ENCODE measurements at places on chromosomes 16 and 17. TPM values are rescaled to one million over a fixed set of nuclear protein-coding genes. Genes with fewer than 3 reads are reported as not detected.
A peak's percentile ranks its signal among the peaks of the same experiment; 100 is the strongest.

The RASD1 gene
- total RNA-seq, result 74.4 TPM

The METRN gene
- total RNA-seq, result 29.8 TPM

The CMIP gene
- total RNA-seq, result 69.6 TPM

The C17orf50 gene
- total RNA-seq, result not detected

The SDK2 gene
- 3.3 TPM for total RNA-seq

The KCTD2 gene
- 14.5 TPM for total RNA-seq

The ASPA gene
- total RNA-seq, result 2.2 TPM

The IRF8 gene
- 70.7 TPM for total RNA-seq

The CCL8 gene
- total RNA-seq, result 10.9 TPM

The ACBD4 gene
- total RNA-seq, result 24.9 TPM

The SMIM36 gene
- not detected for total RNA-seq

The FGF11 gene
- total RNA-seq, result 1.9 TPM

The ABCC12 gene
- total RNA-seq, result not detected

The SOX15 gene
- 4.3 TPM for total RNA-seq

The RNF157 gene
- 76.4 TPM for total RNA-seq

The RNF43 gene
- 37.2 TPM for total RNA-seq

The ANKS4B gene
- 70.2 TPM for total RNA-seq

DNA sequence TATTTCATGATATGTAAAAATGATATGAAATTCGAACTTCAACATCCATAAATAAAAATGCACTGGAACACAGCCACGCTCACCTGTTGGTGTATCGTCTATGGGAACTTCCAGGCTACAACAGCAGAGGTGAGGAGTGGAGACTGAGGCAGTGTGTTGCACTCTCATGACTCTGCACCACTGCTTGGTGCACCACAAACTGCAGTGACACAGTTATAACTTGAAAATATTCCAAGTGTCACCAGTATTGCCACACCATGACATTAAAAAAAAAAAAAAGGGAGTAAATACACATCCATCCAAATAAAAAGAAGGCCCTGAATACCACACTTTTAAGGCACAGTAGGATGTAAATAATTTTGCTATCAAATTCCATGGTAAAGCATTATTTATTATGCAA lies 34.4 kb downstream of the GNA13 start:
- no peak for DNase-seq

- DNase-seq, result no peak
Observed at GRCh38 chr17:76772842-76773525, 35.1 kb downstream of the MFSD11 start.

DNA sequence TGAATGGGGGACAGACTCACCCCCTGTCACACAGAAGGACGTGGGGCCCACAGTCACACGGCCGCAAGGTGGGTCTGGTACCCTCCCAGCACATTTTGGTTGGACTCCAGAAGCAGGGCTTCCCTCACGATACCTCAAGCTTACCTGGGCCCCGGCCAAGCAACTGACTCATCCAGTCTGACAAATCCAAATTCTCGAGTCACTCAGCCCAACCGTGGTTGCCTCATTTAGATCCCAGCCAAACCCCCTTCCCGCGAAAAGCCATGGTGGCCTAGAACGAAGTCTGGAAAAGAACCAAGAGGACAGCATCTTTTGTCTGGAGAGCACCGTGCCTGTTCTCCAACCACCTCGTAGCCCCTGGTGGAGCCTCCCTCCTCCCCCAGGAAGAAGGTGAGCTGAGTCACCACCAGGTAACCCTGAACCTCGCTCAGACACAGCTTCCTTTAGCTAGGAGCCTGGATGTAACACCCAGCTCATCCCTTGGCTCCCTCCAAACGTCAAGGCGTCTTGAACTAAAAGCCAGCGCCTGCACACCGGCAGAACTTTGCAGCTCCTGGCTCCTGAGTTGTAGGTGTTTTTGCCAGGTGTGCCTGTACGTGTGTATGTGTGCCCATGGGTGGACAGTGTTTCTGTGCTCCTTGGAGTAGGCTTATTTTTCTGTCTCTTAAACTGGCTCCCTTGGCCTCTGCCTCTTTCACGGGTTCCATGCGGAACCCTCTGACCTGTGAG lies 78.9 kb downstream of the CMIP start:
- DNase-seq, result no peak

DNA sequence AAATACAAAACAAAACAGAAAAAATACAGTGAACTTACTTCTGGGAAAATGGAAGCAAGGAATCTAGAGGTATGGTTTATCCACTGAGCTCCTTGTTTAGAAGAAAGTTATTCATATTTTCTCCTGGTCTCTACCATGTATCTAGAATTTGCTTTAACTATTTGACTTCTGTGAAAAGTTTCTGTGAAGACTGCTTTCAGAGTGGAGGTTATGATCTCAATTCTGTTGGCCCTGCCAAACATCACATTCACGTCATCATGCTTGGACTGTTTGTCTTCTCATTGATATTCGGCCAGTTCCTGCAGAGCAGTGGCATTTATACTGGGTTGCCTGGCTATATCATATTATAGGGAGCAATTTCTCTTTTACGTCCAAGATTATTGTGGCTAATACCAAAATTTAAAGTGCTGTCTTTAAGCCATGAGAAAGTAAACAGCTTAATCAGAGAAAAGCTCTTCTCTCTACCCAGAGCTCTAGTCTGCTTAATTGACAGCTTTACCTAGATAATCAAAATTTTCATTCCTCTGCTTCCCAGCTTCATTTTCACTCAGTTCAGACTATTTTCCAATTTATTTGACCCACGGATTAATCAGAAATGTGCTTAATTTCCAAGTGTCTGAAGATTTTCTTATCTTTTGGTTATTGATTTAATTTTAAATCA lies at the start of gene ABCA8:
Gene ABCA8 (minus strand): TSS at position 212 of the 661 bp plus-strand sequence. CDS start 13,358 bp downstream, outside the sequence.
- DNase-seq, result no peak

DNA sequence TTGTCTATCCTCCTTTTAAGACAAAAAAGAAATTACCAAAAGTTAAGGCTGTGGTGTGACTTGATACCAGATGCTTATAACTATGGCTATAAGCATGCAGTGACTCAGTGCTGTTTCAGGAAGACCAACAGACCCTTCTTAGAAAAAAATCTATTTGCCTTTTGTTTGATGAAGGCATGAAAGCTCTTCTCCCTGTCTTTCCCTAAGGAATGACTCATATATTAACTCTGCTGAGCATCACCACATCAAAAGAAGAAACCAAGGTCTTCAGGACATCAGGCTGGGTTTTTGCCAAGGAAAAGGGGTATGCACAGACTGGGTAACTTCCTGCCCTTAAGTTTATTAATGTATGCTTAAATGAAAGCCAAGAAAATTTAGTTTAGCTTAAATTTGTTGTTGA lies 47.1 kb downstream of the VMP1 start:
- no peak for DNase-seq

DNA sequence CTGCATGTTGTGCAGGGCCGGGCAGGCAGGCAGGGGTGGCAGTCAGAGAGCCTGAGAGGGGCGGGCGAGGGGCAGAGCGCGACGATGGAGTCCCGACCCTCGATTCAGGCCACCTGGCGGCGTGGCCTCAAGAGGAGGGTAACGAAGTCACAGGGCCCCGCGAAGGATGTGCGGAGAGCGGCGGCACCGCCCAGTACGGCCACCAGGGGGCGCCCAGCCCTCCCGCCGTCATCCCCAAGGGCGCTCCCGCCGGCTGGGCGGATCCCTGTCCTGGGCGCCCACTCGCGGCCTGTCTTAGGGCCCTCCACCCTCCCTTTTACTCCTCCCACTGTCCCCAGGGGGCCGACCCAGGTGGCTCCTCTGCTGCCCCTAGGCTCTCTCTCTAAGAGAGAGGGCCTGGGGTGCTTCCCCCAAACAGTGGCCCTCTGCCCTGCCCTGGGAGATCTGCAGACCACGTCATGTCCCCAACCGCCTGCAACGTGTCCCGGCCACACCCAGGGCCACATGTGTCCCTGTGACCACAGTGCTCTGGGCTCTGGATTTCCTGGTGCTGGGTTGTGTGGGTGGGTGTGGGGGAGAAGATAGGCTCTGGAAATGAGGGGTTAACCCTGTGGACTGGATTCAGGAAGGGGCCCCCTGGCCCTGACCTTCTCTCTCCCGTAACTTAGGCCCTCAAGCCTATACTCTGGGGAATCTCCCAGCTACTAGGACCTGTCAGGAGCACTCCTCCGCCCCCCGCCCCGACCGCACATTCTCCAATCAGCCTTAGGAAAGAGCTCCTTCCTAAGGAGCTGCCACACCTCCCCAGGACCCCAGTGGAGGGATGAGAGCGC lies 5.9 kb downstream of the DPEP2 start:
- DNase-seq, result peak; percentile 86

DNA sequence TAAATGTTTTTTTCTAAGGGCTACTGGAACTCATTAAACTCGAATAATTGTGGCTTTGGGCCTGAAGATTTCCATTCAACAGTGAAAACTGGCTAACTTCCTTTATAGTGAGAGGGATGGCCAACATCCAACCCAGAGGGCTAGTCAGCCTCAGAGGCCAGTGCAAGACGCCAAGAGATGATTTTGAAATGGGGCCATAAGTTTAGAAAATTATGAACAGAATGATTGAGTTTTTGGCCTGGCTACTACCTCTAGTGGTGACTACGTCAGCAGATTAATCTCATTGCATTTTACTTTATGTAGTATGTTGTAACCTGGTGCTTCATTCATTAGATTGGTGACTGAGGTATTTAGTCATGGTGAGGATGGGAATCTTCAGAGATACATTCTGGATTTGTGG lies 28.4 kb downstream of the HAPSTR1 start:
- DNase-seq, result no peak

DNA sequence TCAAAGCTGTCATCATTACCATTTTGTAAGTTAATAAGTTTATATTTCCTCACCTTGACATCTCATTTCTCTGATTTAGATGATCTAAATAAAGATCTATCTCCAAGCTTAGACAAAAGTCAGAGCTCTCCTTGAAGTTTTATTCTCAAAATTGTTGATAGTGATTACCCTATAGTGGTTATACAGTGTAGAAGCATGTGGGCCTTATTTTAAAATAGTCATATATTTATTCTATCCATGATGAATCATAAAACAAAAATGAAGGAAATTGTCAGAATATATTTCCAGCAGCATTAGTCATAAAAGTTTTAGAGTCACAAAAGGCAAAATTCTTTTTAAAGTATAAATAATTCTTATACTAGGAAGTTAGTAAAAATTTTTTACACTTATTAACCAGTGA lies 49.0 kb downstream of the RHOT1 start:
- DNase-seq, result no peak

GRCh38 chr17:61351745-61352407 lies 47.8 kb upstream of the TBX2 start:
- DNase-seq, result no peak

GRCh38 chr16:974611-975261 lies 4.0 kb upstream of the LMF1 start:
- DNase-seq, result no peak

DNA sequence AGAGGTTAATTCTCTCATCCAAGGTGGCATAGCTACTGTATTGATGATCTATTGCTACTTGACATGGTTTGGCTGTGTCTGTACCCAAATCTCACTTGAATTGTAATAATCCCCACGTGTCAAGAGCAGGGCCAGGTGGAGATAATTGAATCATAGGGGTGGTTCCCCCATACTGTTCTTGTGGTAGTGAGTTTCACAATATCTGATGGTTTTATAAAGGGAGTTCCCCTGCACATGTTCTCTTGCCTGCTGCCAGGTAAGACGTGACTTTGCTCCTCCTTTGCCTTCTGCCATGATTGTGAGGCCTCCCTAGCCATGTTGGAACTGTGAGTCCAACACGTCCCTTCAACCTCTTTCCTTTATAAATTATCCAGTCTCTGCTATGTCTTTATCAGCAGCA lies 22.9 kb upstream of the CPPED1 start:
- DNase-seq, result no peak

GRCh38 chr17:64296246-64296645 lies 33.2 kb upstream of the TEX2 start:
- DNase-seq, result no peak

DNA sequence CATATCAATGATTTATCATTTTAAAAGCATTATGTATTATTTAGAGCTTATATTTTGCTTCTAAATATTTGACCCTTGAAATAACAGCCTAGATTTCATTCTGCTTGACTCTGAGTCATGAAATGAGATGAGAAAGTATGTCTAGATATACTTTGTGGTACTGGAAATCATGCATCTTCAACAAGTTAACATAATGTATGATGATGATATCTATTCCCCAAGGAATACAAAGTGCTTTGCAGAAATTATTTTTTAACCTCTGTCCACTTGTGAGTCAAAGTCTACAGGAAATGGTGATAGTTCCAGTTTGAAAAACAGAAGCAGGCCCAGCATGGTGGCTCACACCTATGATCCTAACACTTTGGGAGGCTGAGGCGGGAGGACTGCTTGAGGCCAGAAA lies 36.1 kb downstream of the GOSR1 start:
- no peak for DNase-seq

DNA sequence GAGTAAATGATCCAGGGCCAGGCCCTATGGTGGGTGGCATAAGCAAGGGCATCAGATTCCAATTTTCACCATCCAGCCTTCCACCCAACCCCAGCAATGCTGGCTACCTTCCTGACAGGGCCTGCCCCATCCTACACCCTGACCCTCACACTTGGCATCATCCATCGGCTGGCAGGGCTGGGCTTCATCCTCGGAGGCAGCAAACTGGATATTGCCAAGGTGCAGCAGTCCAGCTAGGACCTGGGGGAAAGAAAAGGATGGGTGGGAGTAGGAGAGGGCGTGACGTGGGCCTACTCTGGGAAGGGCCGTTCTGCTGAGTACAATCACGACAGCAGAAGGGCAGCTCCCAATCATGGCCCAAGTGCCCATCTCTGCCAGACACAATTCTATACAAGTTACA lies 23.5 kb downstream of the MYO19 start:
- no peak for DNase-seq

GRCh38 chr16:78324649-78325285 lies 225.3 kb downstream of the WWOX start:
- no peak for DNase-seq
